ENCODE measurements at places on chromosomes 11 and 22. TPM values are rescaled to one million over a fixed set of nuclear protein-coding genes. Genes with fewer than 3 reads are reported as not detected.

The CRYBA4 gene
- total RNA-seq: not detected

The FGF19 gene
- 0.03 TPM for total RNA-seq

The MFRP gene
- not detected for total RNA-seq

The PGR gene
- total RNA-seq: not detected

The LRRC74B gene
- not detected for total RNA-seq

The OR8B4 gene
- total RNA-seq: not detected

The OR8D4 gene
- not detected for total RNA-seq

The KDM4D gene
- total RNA-seq: 0.43 TPM

The CBLIF gene
- total RNA-seq: not detected

The FAM180B gene
- total RNA-seq: not detected

The RIMBP3B gene
- 0.71 TPM for total RNA-seq

The BID gene
- 74.3 TPM for total RNA-seq

The CCDC89 gene
- not detected for total RNA-seq

The TCN1 gene
- 0.57 TPM for total RNA-seq

The MPPED1 gene
- total RNA-seq: not detected

The NLRX1 gene
- total RNA-seq: 9.7 TPM

The PAMR1 gene
- total RNA-seq: not detected

The VSIG10L2 gene
- not detected for total RNA-seq

The CCDC87 gene
- total RNA-seq: 0.89 TPM

The LARGE2 gene
- 2.9 TPM for total RNA-seq

The OR8G5 gene
- not detected for total RNA-seq

The CEP164 gene
- 18.5 TPM for total RNA-seq

Data from A549 treated with CpdA at 1 μM for 4 hours (cell line).